ENCODE measurements at places on chromosomes 13 and 19.

- no peak for DNase-seq
These were observed 24.0 kb upstream of the ALOX5AP start for GRCh38 chr13:30711375-30711774.

DNA sequence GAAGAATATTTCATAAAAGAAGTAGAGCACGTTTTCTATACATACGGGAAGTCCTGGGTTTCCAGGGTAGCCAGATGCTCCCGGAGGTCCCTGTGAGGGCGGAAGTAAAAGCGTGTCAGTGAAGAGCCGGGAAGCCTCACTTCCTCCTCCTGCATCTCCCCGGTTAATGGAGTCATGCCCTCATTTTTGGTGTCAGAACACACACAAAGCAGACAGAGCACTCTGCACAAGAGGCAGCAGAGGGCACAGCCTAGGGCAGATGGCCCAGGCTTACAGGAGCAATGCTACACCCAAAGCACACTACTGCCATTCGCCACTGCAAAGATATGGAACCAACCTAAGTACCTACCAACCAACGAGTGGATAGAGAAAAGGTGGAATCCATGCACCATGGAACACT is 94.4 kb downstream of the COL4A1 start:
- DNase-seq = no peak

GRCh38 chr13:51858433-51859247 is 3.1 kb upstream of the CCDC70 start:
- DNase-seq = no peak

GRCh38 chr13:27043013-27043412 is 128.6 kb downstream of the USP12 start:
- peak; percentile 94 for DNase-seq

DNA sequence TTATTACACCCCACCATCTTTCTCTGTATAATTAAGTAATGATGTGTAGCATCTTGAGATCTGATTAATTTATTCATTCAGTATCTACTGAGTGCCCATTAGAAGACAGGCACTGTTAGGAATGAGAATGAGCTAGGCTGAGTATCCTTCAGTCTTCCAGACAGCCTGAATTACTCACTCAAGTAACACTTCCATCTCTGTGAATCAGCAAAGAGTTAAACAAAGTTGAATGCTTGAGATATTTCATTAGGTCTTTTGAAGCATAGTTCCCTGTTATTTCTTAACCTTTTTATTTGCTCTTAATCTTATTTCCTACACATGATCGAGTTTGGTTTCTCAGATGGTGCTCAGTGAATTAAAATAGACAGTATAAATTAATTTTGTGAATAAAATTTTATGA is 413.7 kb downstream of the DCT start:
- DNase-seq = no peak

GRCh38 chr13:46086985-46087384 is 17.8 kb downstream of the CPB2 start:
- no peak for DNase-seq

DNA sequence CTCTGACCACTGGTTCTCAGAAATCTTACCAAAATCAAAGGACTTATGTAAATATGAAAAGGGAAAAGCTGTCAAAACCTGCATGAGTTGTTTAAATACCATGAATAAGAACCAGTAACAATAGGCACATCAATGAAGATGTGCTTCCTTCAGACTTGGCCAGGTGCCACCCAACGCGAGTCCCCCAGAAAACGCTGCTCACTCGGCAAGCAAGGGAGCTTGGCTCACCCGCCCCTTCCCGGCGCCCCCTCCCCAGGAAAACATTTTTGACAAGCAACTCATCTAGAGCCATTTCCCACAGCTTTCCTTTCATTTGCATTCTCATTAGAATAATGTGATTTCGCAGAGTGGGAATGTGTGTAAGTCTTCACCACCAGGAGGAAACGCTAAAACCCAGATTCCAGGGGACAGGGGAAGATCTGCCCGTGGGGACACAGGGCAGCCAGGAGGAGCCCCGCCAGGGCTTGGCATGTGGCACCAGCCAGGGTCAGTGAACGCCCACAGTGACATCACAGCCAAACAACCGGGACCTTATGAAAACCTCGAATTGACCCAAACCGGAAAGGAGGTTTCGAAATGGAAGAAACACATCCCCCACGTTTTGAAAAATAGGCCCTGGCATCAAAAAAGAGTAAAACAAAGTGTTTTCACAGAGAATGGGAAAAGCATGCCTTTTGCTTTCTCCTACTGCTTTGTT is 366.2 kb upstream of the TSHZ3 start:
- DNase-seq = no peak

DNA sequence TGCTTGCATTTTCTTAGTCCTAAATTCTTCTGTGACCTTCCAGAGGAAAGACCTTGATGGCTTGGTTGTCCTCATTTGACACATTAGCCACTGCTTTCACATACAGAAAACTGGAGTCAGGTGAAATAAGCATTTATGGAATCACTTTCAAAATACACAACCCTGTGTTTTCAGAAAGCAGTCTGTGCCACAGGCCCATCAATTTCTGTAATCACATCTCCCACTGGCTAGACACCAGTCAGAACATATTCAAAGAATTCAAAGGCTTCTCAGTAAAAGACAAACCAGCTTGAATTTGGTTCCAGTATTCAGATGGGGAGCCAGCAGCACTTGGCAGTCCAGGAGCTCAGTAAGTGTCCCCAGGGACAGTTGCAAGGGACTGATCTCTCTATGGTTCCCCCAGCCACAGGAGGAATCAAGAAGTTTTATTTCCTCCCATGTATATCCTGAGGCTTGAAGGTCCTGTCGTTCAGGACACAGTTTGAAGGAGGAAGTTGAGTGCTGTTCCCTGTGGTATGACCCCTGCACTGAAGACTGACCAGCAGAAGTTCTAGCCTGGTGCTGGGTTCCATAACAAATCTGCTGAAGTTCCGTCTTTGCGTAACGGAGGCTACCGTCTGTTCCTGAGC is 214.3 kb downstream of the FOXO1 start:
- no peak for DNase-seq

GRCh38 chr13:39451860-39452301 is 151.1 kb downstream of the LHFPL6 start:
- DNase-seq = no peak

Data from A172 (cell line).